Ureter (tissue), 1 donor: ENCODE measurements at places on chromosomes 6 and 20. TPM values are rescaled to one million over a fixed set of nuclear protein-coding genes. Genes with fewer than 3 reads are reported as not detected.

GRCh38 chr20:364905-365794 is 15.4 kb upstream of the TRIB3 start:
- no peak for DNase-seq

DNA sequence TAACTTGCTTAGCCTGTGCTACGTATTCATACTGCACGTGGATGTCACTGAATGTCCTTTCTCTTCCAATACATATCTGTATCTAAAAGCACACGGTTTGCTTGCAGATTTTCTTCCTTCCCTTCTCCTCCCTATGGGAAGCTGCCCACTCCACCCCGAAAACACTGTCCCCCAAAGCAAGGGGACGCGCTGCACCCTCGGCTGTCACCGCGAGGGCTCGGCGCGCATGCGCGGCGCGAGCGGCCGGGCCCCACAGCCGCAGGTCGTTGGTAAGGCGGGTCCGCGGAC is 659 bp downstream of the TMX4 start:
- no peak for DNase-seq

GRCh38 chr20:51258582-51259165 is 235.8 kb upstream of the KCNG1 start:
- DNase-seq = peak; percentile 64

- DNase-seq = no peak
These were observed 1347.5 kb upstream of the ADGRB3 start for GRCh38 chr6:67287566-67287965.

GRCh38 chr6:32867554-32868256 is 13.7 kb downstream of the PSMB9 start:
- DNase-seq = no peak

DNA sequence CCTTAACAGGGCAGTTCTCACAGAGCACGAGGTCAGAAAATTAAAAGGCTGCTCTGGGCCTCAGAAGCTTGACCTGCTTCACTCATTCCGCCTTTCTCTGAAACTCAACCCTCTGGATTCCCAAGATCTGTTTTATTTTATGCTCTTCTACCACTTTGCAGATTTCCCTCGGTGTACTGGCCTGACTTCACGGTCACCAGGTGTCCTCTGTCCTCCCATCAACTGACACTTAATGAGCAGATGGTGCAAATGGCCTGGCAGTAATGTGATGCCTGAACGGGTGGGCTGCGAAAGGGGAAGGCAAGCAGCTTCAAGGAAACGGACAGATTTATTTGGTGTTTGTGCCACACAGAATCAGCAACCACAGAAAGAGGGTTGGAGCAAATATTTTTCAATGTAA is 169.7 kb upstream of the TFAP2D start:
- no peak for DNase-seq

DNA sequence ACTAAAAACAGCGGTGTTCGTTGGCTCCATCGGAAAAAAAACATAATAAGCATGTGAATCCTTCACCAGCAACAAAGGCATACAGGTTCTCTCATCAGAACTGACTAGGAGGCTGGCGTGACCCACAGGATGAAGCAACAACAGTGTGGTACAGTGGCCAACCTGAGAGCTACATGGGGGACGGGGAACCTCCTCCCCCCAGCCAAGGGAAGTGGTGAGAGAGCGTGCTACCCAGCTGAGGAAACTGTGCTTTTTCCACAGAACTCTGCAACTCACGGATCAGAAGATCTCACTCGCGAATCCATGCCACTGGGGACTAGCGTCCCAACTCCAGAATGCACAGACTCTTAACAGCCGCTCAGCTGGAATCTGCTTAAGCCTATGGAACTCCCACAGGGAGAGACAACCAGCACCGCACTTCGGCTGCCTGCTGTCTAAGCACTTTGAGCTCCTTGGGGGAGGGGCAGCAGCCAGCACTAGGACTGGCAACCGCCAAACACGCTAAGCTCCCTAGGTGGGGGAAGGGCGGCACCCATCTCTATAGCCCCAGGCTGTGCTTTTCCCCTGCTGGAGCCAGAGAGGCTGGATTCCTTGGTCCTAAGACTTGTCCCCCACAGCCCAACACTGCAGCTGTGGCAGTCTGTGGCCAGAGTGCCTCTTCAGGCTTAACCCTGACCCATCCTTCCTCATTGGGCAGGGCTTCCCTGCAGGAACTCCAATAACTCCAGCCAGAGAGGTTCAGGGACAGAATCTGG is 538.3 kb upstream of the BTBD3 start:
- no peak for DNase-seq

The SOX18 gene
- total RNA-seq = 28.1 TPM

The ADGRF4 gene
- 6.5 TPM for total RNA-seq
